Dermis blood vessel endothelial cell (primary cell): ENCODE measurements at places on chromosomes 6 and 20.

DNA sequence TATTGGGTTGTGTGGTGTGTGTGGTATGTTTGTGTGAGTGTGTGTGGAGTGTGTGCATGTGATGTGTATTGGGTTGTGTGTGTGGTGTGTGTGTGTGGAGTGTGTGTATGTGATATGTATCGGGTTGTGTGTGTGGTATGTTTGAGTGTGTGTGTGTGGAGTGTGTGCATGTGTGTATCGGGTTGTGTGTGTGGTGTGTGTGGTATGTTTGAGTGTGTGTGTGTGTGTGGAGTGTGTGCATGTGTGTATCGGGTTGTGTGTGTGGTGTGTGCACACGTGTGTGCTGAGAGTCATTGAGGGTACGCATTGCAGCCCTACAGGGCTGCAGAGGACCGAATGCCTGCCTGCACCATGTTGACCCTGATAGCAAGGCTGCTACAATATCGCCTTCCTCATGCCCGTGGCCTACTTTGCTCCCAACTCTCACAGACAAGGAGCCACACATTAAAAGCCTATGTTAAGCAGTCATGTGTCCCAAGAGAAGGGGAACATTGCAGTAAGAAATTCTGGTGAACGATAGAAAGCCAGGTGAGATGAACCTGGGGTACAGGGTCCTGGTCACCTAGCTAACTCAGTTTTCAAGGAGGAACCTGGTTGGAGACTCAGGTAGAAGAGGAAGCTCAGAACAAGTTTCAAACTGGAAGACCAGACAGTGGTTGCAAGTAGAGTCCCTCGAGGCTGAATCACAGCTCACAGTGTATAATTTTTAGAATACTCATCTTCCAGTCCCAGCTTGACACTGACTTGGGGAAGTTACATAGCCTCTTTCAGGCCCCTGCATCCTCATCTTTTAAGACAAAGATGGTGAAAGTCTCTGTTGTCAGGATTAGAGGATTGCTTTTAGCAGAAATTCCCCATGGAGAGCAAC lies 45.7 kb upstream of the TMEM170B start:
- no peak for DNase-seq

GRCh38 chr6:110738899-110739365 lies 76.3 kb downstream of the CDK19 start:
- no peak for DNase-seq

GRCh38 chr6:129183681-129184301 lies 300.9 kb downstream of the LAMA2 start:
- no peak for DNase-seq

DNA sequence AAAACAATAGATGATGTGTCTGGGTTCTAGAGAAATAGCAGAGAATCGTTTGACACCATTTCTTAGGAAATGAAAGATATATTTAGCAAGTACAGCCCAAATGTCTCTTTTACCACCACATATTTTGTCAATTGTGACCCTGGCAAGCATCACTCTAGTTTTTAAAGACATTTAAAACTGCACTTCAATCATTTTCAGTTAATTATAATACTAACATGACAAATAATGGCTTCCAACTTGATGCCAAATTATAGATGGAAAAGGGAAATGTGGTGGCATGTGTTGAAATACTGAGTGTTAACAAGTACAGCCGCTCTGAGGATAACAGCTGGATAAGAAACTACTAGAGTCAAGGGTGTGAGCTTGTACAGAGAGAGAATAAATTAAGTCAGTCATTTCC lies 648.9 kb downstream of the FRK start:
- no peak for DNase-seq

GRCh38 chr6:127690092-127690491 lies 113.1 kb downstream of the C6orf58 start:
- DNase-seq = peak; percentile 26

GRCh38 chr6:5967594-5967993 lies 39.1 kb downstream of the NRN1 start:
- no peak for DNase-seq

DNA sequence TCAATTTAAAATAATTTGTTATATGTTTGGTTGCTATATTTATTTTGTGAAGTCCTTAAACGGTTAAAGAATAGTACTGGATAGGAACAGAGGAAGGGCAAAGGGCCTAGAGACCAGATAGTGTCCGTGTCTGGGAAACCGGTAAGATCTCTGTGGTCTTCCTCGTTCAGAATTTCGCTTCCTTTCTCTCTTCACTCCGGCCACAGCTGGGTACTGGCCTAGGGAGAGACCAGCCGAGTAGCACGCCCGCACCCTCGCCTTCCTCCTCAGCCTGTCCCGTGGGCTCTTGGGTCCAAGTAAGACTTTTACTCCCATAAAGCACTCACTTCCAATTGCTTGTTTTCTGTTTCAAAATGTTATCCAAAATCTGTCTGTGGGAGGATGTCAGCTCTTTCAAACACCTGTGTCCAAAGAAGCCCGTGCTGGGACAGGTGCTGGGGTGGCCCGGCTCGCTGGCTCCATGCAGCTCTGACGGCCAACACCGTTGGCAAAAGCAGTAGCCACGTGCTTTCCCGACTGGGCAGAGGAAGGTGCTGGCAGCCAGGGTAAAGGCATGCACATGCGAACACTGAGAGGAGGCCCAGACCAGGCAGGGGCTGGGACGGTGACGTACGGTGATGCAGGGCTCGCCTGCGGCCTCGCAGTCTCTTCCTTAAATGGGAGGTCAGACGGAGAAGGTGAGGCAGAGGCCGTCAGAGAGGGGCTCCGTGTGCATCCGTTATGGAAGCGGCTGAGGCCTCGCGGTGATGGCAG lies 112.2 kb downstream of the IRF4 start:
- DNase-seq = no peak

GRCh38 chr20:2825761-2826160 lies 9.6 kb downstream of the TMEM239 start:
- no peak for DNase-seq
